Upper lobe of left lung (tissue), 6 donors: ENCODE measurements at places on chromosomes 16 and 17.

- no peak for DNase-seq
These were observed 481.9 kb downstream of the SOX9 start for GRCh38 chr17:72602517-72603419.

- DNase-seq: no peak
These were observed 151.0 kb downstream of the SHISA9 start for GRCh38 chr16:13052431-13052830.

GRCh38 chr17:40714473-40714872, 10.9 kb upstream of the KRT24 start:
- DNase-seq: no peak

DNA sequence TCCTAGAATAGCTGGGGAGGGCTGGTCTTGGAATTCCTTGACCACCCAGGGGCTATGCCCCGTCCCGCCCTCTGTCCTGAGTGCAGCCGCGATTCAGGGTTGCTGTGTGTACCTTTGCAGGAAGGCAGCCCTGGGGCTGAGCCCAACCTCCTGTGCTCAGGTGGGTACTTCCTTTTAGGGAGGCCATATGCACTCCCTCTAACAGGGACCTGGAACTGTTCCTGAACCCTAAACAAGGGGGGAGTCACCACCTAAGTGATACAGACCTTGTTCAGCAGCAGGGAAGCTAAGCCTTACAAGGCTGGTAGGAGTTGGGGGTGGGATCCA, 24.6 kb downstream of the LLGL2 start:
- DNase-seq: no peak

DNA sequence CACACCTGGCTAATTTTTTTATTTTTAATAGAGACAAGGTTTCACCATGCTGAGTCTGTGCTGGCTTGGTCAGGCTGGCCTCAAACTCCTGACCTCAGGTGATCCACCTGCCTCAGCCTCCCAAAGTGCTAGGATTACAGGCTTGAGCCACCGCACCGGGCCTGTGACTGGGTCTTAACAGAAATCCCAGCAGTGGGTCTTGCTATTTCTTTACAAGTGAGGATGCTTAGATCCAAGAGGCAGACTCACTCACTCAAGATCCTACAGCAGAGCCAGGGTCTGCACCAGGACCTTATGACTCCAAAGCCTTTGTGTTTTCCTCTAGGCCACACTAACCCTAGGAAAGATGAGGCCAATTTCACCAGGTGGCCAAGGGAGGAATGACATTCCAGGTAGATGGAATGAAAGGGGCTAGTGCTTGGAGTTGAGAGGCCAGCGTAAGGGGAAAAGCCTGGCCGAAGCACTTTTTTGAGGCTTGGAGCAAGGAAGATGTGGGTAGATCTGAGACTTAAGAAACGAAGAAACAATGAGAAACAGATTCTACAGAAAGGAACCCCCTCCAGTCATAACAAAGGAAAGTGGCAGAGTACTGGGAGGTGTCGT, 5.7 kb upstream of the STAT5A start:
- DNase-seq: peak; percentile 9

DNA sequence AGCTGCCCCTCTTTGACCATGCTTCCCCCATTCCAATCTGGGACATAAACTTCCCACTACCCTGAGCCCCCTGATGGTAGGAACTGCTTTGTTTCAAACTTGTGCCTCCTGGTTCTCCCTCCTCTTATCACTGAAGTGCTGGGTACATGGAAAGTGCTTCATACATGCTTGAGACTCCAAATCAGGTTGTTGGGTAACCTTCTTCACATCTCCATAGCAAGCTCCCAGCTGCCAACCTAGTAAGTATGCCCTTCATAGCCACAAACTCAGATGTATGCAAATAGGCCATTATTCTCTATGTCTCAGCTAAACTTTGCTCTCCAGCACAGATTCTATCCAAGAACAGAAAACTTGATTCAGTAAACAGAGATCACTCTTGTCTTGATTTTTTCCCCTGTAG, 310.6 kb upstream of the IRX3 start:
- DNase-seq: no peak

- no peak for DNase-seq
These were observed 223.6 kb downstream of the XYLT1 start for GRCh38 chr16:17246974-17247732.

DNA sequence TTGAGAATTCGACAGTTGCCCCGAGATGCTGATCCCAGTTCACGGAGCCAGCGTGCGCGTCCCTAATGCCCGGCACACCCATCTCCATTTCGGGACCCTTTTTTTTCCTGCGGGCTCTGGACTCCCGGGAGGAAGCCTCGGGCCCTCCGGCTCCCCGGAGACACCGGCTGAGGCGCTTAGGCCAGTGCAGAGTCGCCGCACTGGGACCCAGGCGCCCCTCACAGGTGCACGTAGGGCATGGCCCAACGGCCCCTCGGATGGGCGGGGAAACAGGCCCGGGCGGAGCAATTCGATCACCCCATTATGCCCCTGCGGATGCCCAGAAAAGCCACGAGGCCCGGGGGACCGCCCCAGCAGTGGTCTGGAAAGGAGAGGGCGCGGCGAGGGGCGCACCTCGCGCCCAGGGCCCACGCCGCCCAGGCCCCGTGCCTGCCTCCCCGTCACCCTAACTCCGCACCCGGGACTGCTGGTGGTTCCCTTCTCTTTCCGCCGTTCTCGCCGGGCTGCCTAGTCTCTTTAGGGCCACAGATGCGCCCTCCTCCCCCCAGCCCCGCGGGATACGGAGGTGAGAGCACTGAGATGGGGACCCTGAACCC, 18.5 kb upstream of the ZFHX3 start:
- no peak for DNase-seq

GRCh38 chr17:66341462-66341861, 39.0 kb downstream of the PRKCA start:
- no peak for DNase-seq

DNA sequence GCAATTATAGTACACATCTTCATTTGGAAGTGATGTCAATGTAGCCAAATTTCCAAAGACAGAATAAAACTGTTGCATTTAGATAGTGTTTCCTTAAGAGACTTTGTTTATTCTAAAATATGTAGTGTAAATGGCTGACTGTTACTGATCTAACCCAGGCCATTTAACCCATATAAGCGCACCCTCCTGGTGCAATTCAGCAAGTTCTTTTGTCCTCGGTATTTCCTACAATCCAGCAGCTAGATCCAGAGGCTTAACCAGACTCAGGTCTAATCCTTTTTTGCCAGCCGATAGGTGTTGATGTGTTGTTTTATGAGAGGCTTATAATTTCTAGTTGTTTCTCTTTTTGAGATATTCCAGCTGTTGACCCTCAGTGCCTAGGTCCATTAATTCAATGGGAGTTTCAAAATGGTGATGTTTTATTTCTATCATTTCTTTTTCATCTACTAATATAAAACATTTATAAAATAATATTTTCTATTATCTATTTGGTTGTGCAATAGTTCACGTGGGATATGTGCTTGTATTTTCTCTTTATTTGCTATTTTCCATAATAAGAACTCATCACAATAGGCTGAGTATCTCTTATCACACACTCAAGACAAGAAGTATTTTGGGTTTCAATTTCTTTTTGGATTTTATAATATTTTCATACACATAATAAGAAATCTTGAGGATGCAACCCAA, 14.5 kb downstream of the ABCA9 start:
- no peak for DNase-seq

DNA sequence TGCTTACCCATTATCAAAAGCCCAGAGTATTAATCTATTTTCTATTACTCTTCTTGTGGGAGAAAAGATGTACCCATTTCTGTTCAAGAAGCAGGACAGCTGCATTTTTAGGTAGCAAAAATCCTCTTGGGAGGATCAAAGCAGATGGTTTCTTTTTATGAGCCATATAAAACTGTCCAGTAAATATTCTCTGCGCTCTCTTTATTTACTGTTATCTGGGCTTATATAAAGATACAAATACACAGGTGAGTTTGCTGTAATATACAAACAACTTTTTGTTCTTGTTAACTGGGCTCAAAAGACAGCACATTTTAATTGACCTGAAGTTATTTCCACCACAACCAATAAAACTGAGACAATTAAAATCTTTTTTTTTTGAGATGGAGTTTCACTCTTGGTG, 10.1 kb downstream of the PHF12 start:
- no peak for DNase-seq

GRCh38 chr16:78147911-78148401, 48.5 kb downstream of the WWOX start:
- DNase-seq: no peak

GRCh38 chr17:73586921-73587602, 57.2 kb downstream of the SDK2 start:
- DNase-seq: no peak

- peak; percentile 75 for DNase-seq
These were observed 73.1 kb downstream of the KSR1 start for GRCh38 chr17:27529230-27529796.

GRCh38 chr17:58611331-58611730, 80.5 kb downstream of the TEX14 start:
- DNase-seq: no peak

GRCh38 chr17:72887322-72887721, 205.2 kb downstream of the SLC39A11 start:
- DNase-seq: no peak

DNA sequence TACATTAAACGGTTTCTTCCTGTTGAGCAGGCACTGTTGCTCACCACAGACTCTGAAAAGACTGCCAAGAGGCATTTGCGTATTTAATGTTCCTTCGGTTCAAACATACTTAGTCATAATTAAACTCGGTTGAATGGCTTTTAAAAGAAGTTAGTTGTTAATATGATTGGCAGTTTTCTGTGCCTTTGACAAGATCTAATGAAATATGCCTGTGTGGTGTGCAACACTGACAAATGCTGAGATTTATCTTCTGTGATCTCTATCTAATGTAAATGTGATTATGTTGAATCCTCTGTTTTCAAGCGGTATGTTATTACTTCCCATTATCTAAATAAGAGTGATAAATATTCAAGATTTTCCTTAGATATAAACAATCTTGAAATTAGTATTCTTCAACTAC, 1046.6 kb downstream of the CDH8 start:
- no peak for DNase-seq

DNA sequence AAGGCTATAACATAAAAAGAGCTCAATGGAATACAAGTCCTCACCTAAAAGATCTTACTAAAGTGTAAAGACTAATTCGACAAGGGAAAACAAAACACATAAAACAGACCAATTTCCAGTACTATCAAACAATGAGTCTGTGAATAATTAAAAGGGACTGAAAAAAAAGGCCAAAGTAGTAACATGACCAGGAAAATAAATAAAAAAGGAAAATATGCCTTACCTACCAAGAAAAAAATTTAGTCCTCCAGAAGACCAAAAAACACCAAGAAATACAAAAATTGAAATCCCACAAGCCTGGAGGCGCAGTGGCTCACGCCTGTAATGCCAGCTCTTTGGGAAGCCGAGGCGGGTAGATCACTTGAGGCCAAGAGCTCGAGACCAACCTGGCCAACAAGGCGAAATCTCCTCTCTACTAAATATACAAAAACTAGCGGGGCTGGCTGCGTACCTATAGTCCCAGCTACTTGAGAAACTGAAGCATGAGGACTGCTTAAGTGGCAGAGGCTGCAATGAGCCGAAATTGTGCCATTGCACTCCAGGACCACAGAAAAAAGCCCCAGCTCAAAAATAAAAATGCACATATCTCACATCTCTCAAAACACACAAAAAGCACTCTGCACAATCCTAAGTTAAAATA, 60.8 kb downstream of the TEX14 start:
- peak; percentile 22 for DNase-seq

GRCh38 chr16:75239542-75240122, 11.8 kb downstream of the BCAR1 start:
- no peak for DNase-seq

DNA sequence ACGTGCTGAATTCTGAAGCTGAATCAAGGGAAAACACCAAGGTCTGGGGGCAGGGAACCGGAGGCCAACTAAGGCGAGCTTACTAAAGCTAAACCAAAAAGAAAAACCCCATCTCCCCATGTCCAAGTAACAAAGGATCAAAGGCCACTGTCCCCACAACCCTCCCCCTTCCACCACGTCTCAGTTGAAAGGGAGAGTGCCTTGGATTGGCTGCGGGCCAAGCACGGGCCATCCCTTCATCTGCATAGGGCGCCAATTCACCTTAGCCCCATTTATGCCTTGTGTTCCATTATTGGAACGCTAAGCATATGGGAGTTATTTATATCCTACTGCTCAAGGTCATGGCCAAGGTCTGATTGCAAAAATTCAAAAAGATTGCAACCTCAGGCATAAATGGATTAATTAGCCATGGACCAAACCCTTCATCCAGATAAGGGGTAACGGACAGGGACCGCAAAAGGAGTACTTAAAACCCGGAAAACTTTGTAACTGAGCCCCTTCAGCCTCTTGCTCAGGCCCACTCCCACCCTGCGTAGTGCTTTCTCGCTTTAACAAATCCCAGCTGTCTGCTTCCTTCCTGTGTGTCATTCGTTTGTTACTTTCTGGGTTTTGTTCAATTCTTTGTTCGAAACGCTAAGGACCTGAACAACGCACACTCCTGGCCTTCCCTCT, 740 bp upstream of the ATP6V0D1 start:
- DNase-seq: no peak

DNA sequence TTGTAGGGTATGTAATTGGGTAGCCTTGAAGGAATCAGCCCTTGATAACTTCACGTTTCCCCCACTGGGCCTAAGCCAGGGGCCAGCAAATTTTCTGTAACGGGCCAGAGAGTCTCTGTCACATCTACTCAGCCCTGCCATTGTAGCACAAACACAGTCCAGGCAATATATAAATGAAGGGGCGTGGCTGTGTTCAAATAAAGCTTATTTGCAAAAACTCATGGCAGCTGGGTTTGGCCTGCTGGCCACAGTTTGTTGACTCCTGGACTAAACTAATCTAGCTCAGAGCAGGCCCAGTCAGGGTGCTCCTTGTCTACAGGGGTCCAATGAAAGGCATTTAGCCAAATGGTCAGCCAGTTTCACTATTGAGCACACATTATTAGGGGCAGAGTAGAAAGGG, 141.6 kb downstream of the CCDC182 start:
- DNase-seq: no peak

GRCh38 chr17:18059283-18059682, 20.1 kb downstream of the GID4 start:
- DNase-seq: no peak

DNA sequence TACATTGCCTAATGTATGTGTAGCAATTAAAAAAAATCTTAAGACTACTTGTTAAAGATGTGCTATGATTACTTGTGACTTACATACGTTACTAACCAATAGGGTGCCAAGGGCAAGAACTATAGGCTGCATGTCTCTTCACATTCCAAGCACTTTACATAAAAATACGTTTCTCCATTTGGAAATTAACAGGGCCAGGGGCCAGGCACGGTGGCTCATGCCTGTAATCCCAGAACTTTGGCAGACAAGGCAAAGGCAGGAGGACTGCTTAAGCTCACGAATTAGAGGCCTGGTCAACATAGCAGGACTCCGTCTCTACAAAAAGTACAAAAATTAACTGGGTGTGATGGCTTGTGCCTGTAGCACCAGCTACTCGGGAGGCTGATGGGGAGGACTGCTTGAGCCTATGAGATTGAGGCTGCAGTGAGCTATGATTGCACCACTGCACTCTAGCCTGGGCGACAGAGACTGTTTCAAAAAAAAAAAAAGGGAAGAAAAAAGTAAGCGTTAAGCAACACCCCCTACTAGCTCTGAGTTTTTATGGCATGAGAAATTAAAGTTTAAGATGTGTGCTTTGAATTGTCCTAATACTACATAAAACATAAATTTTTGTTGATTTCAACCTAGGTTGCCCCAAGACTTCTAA, 12.3 kb downstream of the PSMD12 start:
- no peak for DNase-seq
